NCI-H69 (cell line): ENCODE measurements at places on chromosomes 3 and 15.

DNA sequence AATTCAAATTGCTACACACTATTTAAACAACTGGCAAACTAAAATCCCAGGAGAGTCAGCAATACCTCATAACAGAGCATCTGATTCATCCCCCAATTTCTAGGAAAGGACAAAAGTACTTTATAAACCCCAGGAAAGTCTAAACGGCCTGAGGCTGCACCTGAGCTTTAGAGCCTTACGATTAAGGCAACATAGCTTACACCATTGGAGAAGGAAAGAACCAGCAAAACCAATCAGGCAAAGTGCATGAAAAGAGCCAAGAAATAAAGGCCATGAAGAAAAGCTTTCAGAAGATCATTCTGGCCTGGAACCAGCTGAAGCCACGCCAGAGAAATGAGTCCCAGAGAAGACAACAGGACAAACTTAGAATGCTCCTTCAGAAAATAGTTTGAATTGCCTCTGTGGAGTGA, 48.1 kb downstream of the PTPN9 start:
- DNase-seq, result peak; percentile 48

GRCh38 chr3:41434781-41435180, 235.5 kb downstream of the CTNNB1 start:
- no peak for DNase-seq

- DNase-seq, result no peak
Measured at GRCh38 chr3:130576375-130577266, 59.6 kb downstream of the COL6A6 start.

- peak; percentile 99 for DNase-seq
Measured at GRCh38 chr3:182436547-182436946, 356.8 kb upstream of the ATP11B start.

DNA sequence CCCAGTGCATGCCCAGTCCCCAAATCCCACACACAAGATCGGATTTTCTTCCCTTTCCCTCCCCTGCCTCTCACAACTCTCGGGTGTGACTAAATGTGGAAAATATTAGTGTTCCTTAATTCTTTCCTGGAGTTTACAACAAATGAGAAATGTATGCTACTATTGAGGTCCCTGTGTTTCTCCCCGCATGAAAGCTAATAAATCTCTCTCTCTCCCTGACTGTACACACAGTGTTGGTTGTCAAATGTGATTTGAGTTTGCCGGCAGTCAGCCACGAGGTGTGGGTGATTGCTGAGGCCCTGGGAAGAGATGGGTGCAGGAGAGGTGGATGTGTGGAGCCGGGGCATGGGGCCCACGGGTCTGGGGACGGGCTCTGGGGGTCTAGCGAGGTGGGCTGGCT, 161.4 kb upstream of the IQSEC1 start:
- DNase-seq, result peak; percentile 6

DNA sequence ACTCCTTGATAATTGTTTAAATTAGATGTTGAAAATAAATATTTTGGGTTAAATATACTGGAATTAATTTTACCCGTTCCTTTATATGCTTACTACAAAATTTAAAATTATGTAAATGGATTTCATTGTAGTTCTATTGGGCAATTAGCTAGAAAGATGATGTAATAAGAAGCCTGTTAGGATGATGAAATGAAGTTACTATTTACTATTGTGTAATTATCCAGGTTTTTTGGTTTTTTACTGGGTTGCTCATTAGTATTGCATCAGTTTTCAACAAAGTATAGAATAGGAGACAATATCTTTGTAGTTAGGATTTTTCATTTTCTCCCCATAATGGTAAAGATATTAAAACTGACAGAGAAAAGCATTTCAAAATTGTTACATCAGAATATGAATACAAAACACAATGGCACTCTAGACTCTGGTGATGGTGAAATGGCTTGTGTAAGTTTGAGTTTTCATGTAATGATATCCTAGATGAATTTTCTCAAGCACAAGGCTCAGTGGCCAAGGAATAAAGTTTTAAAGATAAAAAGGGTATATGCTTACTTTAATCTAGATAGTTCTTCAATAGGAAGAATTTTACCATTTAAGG, 222.0 kb downstream of the P3H2 start:
- no peak for DNase-seq

DNA sequence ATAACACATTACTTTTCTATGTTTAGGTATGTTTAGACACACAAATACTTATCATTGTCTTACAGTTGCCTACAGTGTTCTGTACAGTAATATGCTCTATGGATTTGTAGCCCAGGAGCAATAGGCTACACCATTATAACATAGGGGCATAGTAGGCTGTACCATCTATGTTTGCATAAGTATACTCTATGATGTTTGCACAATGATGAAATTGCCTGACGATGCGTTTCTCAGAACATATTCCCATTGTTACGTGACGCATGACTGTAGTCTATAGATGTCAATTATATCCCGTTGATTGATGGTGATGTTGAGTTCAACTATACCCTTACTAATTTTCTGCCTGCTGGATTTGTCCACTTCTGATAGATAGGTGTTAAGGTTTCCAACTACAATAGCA, 139.4 kb upstream of the PFN2 start:
- peak; percentile 94 for DNase-seq

DNA sequence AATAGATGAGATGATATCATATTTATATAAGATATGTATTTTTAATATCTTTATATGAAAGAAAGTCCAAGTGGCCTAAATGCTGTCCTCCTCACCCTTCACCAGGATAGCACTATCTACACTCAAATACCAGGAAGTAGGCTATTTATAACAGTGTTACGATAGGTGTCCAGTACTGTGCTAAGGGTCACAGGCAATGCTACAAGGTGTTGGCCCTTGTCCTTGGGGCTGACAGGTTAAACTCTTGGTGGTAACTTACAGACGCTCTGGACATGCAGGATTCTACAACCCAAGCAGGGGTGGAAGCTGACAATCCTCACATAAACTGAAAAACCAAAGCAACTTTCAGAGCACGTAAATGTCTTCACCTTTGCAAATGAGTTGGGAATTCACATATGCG, 22.3 kb downstream of the NCEH1 start:
- no peak for DNase-seq

GRCh38 chr15:88908123-88908522, 5.1 kb downstream of the MFGE8 start:
- DNase-seq, result no peak

DNA sequence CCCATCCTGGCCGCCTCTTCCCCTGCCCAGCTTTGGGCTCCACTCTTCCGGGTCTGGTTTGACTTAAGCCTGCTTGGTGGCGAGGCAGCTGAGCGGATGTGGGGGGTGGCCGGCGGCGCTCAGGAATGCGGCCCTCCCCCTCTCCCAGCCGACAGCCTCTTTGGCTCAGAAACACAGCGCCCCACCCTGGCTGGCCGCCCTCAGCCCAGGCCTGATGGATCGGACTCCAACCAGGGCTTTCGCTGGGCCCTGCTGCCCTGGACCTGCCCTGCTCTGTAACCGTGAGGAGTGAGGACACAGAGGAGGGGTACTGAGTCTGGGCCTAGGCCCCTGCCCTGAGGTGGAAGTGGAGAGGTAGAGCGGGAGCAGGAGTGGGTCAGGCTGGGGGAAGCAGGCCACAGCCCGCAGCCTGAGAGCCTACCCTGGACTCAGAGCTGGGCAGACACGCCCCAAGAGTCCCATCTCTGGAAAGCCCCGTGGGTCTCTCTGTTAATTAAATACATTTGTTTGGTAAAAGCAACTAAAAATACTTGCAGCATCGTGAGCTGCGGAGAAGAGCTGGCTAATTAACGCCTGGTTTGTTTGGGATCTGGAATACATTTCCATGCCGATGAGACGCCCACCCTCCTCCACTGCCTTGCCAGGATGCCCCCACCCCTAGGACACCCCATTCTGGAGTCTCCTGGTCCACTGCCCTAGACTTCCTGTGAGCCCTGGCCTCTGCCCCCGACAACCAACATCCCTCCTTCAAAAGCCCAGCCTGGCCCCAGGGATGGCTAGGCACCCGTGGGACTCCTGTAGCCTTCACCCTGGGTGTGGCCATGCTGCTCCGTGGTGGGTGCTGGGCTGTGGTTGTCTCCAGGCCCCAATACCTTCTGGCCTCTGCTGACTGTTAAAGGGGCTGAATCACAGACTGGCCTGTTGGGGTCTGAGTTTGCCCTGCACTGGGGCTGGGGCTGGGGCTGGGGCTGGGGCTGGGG, 19.6 kb downstream of the PLXNA1 start:
- DNase-seq, result no peak

DNA sequence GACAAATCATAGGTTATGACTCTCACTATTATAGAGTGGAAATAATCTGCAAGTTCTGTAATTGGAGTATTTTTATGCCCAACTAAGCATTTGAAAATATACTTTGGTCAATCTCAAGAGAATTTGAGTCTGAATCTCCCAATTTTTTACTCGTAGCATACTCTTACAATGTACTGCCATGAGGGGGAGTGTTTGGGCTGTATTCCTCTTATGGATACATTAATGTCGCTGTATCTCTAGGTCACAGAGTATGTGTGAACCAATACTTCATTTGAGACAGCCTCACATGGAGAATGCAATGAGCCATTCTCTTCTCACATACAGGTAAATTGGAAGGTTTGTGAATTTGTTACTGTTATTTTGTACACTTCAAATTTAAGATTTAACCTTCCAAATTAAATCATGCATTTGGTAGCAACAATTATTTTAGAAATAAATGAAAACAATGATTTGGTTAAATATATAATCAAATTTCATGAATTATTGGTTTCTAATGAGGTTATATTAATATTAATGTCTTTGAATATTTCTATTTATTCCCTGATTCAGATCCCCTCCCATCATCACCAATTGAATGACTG, 5.5 kb upstream of the CD200 start:
- peak; percentile 51 for DNase-seq

DNA sequence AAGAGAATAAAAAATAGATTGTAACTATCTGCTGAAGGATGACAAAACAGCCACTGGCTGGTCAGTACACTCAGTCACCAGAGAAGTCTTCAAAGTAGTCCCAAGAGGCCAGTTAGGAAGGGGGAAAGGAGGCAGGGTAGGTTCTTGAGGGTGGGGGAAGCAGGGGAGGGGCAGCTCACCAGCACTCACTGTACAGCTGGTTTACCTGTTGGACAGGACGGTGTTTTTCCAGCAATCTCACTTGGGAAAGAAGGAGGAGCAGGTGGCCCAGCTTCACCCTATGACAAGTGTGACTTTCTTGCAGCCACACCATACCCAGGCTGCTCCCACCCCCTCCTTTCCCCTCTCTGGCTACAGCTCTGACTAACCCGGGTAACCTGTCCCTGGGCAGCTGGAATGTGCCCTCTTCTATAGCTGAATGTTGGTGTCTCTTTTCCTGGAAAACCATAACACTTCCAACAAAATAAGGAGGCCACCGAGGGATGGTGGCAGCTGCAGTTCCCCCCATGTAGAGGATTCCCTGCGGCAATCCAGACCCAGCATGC, 203.4 kb upstream of the NSMCE3 start:
- no peak for DNase-seq

DNA sequence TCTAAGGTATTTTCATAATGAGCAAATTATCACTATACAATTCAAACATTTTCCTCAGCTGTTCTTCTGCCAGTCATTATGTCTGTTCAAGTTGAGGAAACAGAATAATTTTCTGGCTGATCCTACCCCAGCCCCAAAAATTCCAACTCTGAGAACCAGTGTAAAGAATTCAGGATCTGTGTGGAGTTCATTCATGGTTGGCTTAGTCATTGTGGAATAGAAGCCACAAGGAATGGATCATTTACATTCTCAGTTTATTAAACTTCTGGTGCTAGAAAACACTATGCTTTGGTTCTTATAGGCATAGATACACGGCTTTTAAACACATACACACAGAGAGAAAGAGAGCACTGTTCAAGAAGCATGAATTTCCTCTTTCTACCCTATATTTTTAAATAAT, 134.6 kb downstream of the CMSS1 start:
- DNase-seq, result no peak

DNA sequence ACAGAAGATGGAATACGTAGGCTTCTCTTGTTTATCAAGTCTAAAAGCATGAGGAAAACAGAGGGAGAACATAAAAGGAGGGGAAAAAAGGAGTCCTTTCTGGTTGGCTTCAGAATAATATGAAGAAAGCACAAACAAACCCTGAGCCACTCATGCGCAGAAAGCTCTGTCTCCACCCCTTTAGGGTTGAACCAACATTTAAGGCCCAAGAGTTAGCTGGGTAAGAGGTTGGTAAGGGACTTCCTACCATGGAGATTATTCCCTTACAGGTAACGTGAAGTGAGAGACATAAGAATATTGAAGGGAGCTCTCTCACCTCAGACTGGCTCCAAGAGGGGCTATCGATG, 145.3 kb downstream of the RORA start:
- peak; percentile 9 for DNase-seq

GRCh38 chr3:33461097-33461496, 20.9 kb upstream of the UBP1 start:
- DNase-seq, result no peak

- DNase-seq, result peak; percentile 7
Measured at GRCh38 chr3:143648708-143649107, 199.6 kb downstream of the SLC9A9 start.

- no peak for DNase-seq
Measured at GRCh38 chr3:191217301-191217700, 18.3 kb downstream of the OSTN start.

DNA sequence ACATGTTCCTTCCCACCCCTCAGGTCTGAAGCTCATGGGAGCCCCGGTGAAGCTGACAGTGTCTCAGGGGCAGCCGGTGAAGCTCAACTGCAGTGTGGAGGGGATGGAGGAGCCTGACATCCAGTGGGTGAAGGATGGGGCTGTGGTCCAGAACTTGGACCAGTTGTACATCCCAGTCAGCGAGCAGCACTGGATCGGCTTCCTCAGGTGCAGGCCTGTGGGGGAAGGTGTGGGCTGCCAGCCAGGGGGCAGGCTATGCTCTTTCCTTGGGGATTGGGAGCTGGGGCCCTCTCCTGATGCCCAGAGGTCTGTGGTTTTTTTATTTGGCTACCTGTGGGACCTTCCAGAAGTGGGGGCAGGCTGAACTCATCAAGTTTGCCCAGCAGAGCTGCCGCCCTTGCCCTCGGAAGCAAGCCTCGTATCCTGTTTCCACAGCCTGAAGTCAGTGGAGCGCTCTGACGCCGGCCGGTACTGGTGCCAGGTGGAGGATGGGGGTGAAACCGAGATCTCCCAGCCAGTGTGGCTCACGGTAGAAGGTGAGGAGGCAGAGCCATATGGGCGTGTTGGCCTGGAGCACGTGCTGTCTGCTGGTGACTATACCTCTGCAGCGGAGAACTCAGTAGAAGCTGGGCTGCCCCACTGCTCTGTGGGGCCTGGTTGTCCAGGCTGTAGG, 2.2 kb downstream of the TYRO3 start:
- no peak for DNase-seq

DNA sequence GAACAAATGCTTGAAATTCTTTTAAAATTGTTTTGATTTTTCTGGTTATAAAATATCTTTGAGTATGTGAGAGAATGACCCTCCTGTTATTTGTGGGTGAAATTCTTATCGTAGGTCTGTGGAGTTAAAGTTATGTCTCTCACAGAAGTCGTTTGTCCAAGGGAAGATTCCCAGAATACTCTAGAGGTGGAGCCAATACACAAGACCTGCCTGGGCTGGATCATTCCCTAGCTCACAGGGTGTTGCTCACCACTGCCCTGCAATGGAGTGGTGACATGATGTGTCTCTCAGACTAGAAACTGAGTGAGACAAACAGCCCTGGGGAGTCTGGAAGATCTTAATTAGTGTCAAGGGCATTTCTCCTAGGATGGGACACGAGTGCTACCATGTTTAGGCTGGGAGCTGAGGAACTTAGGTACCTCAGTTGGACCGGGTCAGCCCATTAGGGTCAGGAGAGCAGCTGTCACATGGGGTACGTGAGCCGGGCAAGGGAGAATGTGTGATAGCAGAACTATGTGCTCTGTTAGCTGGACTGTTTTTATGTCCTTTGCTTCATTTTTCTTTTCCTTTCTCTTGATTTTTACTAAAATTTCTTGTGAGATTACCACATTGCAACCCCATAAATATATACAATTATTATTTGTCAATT, 53.6 kb upstream of the MYO5C start:
- DNase-seq, result peak; percentile 13
